SK-N-MC (cell line): ENCODE measurements at places on chromosomes 6 and 20.

DNA sequence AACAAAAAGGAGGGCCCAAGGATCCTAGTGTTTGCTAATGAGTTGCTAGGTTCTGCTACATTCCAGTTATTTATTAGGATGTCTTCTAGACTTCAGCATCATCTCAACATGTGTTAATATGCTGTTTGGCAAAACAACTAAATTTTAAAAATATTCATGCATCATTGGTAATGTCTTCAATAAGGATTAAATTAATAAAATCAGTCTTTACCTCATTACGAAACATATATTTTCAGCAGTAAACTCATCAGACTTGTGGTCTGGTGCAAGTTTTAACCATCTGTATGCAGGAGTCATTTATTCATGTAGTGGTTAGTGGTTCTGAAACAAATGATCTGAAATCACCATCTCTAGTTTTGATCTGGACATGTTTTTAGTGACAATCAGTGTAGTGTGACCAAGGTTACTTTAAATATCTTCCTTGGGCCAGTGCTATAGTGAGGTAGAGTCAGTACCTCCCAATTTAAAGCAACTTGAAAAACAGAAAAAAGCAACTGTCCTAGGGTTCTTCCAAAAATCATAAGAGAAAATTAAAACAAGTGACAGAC, 85.0 kb upstream of the KCNK16 start:
- no peak for DNase-seq

- DNase-seq: no peak
Observed at GRCh38 chr6:11381801-11382513, 149.5 kb upstream of the NEDD9 start.

- DNase-seq: no peak
Observed at GRCh38 chr6:9761220-9761619, 653.7 kb downstream of the TFAP2A start.

- no peak for DNase-seq
Observed at GRCh38 chr6:126176282-126176681, 163.6 kb upstream of the CENPW start.

GRCh38 chr6:26441977-26442376, 1.7 kb downstream of the BTN3A3 start:
- no peak for DNase-seq

- peak; percentile 24 for DNase-seq
Observed at GRCh38 chr6:148179786-148180185, 162.9 kb upstream of the SASH1 start.

- no peak for DNase-seq
Observed at GRCh38 chr6:47721189-47721588, 22.8 kb downstream of the ADGRF4 start.

DNA sequence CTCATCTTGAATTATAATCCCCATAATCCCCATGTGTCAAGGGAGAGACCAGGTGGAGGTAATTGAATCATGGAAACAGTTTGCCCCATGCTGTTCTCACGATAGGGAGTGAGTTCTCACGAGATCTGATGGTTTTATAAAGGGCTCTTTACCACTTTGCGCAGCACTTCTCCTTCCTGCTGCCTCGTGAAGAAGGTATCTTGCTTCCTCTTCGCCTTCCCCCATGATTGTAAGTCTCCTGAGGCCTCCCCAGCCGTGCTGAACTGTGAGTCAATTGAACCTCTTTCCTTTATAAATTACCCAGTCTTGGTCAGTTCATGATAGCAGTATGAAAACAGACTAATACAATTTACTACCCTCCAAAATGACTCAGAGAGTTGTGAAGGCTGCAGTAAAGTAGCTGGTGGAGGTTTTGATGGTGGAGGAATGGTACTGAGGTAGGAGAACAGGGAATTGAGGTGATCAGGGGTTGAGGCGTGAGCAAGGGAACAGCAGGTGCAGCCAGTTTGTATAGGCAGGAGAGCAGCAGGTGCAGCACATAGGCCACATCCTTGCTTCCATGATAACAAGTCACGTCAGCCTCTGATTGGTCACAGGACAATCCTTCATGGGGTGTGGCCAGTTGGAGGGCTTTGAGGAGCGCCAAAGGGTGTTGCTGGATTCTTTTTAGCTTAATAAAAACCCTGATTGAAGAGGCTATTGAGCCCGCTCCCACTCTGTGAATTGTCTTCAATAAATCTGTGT, 150.0 kb downstream of the CDC5L start:
- DNase-seq: no peak

DNA sequence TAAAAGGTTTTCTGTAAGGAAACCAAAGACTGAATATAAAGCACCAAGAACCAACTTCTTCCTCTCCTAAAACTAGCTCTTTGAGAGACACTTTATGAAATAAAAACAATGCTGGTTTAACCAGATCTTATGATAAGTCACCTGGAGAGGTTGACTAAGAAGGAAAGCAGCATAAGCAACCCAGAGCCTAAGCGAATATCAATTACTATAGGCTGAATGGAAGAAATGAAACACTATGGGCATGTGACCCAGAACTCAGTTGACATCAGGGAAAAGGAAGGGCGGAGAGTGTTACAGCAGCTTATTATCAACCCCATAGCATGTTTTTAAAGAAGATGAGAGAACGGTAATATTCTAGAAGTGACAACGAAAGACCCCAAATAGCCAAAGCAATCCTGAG, 94.1 kb upstream of the STMND1 start:
- no peak for DNase-seq

DNA sequence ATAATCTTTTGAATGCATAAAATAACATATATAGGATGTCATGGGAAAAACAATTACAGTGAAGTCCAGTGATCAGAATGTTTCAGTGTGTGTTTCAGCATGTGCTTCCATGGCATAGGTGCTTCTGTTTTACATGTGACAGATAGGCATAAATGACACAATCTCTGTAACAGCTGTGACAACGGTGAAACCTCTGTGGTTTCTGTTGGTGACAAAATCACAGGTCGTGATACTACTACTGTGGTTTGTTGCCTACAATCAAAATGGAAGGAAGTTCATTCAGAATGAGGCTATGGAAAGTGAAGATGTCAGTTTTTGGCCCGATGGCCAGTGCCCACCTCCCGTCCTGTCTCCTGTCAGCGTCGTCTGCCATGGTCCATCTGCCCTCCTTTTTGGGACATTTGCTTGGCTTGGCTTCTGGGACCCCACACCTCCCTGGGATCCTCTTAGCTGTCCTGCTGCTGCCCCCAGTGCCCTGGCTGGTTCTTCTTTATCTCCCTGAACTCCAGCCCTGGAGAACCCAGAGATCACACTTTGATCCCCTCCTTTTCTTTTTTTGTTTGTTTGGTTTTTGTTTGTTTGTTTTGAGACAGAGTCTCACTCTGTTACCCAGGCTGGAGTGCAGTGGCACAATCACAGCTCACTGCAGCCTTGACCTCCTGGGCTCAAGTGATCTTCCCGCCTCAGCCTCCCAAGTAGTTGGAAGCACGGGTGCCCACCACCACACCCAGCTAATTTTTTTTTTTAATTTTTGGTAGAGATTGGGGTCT, 79.3 kb upstream of the NAA20 start:
- no peak for DNase-seq

GRCh38 chr6:149150301-149150700, 167.2 kb upstream of the TAB2 start:
- no peak for DNase-seq

GRCh38 chr6:165704045-165704748, 41.2 kb upstream of the PDE10A start:
- DNase-seq: no peak

DNA sequence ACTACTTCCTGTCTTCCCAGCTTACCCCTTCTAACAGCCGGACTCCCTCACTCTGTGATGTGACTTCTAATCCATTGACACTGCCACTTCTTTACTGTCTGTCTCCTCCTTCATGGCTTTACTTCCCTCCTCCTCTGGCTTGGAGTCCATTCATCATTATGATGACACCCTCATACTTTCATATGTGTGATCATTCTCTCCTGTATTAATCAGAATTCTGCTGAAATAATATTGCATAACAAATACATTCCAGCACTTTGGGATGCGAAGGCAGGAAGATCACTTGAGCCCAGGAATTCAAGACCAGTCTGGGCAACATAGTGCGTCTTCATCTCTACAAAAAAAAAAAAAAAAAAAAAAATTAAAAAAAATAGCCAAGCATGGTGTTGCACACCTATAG, 147.9 kb upstream of the BTBD3 start:
- DNase-seq: no peak
